Cardiac fibroblast (primary cell): ENCODE measurements at places on chromosomes 6 and 20.

DNA sequence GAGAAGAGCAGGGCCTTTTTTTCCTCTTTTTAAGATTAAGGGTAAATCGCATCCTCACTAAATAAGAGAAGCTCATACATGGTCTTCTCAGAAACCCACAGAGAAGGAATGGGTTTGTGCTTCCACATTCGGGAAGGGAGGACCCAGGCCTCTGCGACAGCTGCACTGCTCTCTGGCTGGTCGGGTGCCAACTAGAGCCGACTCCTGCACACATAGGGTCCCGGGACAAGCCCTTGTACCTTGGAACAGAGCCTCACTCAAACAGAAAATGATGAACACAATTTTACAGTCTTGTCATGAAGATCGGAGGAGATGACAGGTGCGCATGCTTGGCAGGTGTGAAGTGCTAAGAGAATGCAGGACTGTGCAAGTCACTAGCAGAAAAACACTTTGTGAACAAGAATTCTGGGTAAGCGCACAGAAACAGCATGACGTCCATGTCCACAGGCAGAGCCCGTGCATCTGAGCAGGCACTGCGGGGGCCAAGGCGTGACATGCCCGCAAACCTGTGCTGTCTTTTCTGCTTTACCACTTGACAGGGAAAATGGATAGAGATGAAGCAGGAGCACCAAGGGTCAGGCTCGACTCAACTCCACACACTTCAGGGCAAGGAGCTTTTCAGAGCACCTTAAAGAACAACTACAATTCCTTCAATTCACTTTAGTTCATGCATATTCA, 101.0 kb upstream of the MPC1 start:
- no peak for DNase-seq

- peak; percentile 94 for DNase-seq
These were observed 144.6 kb upstream of the AGPAT4 start for GRCh38 chr6:161418463-161418945.

- DNase-seq = no peak
These were observed 131.3 kb downstream of the MTFR2 start for GRCh38 chr6:136118787-136119186.

DNA sequence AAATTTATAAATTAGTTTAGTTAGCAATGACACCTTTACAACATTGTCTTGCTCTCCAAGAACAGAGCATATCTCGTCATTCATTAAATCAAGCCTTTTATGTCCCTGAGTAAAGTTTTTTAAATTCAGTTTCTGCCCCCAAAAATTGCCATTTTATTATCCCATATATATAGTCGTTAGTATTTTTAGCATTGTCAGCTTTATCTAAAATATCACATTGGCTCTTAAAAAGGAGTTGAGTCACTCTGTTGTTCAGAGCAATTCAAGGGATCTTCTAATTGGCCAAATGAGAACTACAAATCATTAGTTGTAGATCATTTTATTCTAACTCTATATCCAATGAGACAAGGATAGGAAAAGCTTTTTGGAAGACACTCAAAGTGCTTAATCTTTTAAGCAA, 127.1 kb downstream of the COL9A1 start:
- no peak for DNase-seq

- no peak for DNase-seq
These were observed 34.5 kb downstream of the MOCS1 start for GRCh38 chr6:39899554-39900295.

DNA sequence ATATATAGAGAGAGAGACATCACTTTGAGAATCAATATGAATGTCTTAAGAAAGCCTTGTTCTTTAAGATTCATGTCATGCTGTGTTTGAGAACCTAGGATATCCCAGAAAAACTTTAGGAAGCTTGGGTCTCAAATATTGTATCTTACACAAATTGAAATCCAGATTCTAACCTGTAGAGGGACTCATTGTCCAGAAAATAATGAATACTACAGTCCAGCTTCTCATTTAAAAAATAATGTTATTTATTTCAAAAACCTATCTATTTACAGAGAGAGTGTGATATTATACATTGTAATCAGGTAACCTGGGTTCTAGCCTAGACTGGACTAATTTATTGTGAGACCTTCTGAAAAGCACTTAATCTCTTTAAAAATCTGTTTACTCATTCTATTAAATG, 4.2 kb downstream of the RFX6 start:
- DNase-seq = peak; percentile 14

DNA sequence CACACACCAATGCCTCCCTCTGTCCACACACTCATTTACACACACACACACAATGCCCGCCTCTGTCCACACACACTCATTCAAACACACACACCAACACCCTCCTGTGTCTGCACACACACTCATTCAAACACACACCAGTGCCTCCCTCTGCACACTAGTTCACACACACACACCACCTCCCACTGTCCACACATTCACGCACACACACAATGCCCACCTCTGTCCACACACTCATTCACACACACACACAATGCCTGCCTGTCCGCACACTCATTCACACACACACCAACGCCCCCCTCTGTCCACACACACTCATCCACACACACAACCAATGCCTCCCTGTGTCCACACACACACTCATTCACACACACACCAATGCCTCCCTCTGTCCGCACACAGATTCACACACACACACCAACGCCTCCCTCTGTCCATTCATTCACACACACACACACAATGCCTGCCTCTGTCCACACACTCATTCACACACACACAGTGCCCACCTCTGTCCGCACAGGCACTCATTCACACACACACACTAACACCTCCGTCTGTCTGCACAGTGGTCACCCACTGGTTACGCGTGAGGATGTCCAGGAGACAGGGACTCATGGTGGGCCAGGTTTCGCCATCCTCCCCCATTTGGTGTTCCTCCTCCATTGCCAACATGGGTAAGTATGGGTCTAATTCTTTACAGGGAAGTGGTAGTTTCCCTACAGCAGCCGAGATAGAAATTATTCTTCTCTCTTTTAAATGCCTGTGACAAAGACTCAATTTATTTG, 62.4 kb upstream of the THBS2 start:
- DNase-seq = no peak

DNA sequence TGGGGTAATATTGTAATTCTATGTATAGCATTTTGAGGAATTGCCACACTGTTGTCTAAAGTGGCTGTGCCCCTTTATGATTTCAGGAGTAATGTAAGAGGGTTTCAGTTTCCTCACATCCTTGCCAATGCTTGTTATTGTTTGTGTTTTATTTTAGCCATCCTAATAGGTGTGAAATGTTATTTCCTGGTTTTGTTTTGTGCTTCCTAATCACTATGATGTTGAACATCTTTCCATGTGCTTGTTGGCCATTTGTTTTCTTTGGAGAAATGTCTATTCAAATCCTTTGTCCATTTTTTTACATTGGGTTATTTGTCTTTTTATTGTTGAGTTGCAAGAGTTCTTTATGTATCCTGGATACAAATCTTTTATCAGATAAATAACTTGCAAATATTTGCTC, 97.3 kb upstream of the MLIP start:
- DNase-seq = no peak

- DNase-seq = no peak
These were observed 7.9 kb downstream of the NUDT3 start for GRCh38 chr6:34384321-34385153.

DNA sequence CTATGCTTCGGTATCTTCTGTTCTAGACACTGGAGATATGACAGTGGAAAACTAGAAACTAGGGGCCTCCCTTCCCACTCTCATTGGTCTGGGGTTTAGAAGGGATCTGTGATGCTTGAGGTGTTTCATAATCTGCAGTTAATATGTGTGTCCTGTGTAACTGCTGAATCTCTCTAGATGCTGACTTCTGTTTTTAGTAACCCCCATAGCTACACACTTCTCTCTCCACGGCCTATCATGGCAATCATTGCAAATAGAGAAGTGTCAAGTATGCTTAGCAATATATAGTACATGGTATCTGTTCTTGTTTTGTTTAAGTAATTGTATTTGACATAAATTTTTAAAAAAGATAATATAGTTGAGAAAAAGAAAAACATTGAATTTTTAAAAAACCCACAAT, 394.6 kb upstream of the MMS22L start:
- no peak for DNase-seq

DNA sequence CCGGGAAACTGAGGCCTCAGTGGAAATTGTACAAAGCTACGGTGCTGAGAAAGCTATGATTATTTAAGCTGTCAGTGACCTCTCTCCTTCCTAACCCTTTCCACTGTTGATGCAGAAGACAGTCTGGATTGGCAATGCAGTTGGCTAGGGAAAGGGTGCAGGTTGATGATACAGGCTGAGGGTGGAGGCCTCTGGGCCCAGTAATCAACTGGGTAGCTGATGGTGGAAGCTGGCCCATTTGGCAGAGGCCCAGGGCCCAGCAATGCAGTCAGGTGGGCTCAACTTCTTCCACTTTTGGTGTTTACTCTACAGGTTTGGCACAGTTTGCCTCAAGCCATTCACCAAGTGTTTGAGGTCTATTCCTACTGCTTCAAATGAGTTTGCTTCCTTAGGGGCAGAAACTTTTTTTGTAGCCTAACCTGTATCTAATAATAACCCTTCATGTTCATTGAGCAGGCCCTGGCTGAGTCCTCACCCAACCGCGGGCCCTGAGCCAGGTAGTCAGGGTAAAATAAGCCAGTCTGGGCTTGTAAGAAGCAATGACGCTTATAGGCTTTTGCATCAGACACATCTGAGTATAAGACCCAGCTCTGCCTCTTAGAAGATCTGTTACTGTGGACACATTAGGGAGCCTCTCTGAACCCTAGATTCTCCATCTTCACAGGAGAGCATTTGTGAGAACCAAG, 12.1 kb downstream of the BCL2L1 start:
- DNase-seq = no peak

DNA sequence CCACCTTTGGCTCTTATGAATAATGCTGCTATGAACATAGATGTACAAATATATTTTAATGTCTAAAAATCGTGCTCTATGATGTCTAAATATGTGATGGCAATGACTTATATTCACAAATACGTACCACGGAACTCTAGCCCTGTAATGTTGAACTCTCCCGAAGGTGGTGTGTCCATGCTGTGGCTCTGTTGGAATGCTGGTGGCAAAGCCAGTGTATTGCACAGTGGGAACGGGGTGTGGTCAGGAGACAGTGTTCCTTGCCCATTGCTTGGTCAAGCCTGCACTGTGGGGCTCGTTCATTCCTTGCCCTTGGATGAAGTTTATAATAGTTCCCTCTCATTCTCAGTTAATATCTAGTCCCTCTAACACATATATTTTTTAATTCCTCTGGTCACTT, 109.6 kb downstream of the MTHFD1L start:
- DNase-seq = no peak

GRCh38 chr6:32867022-32867477, 13.1 kb downstream of the PSMB9 start:
- no peak for DNase-seq

DNA sequence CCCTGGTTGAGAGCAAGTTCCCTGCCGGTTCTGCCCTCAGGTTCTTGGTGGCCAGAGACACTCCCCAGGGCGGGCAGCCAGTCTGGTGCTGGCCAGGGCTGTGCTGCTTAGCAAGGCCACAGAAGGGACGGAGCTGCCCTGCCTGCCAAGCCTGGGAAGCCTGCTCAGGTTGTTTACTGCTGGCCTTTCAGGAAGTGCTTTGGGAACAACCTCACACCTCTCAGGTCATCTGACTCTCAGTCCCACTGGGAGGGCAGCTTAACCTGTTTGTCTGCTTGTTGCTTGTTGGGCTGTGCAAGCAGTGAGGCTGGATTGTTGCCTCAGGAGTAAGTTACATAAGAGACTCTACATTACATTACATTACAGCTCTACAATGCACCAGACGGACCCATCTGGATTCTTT, 75.8 kb upstream of the AFDN start:
- no peak for DNase-seq

- peak; percentile 33 for DNase-seq
These were observed 5.3 kb downstream of the SCAF8 start for GRCh38 chr6:154738551-154738961.

DNA sequence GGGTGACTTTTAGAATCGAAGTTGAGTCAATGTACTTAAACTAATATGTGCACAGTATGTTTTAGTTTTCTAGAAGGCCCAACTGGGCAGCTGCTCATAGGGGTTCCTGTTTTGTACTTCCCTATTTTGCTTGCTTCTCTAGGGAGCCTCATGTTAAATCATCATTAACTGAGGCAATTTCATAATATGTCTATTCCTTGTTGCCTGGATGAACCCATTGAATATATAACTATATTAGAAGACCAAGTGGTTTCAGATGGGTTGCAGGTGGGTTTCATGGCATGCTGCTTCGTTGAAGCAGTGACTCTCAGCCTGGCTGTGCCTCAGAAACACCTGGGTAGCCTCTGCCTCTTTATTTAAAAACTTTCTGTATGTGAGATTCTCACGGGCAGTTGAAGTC, 22.2 kb downstream of the CARMIL1 start:
- no peak for DNase-seq

- no peak for DNase-seq
These were observed 29.2 kb upstream of the HTR1B start for GRCh38 chr6:77492530-77492929.

DNA sequence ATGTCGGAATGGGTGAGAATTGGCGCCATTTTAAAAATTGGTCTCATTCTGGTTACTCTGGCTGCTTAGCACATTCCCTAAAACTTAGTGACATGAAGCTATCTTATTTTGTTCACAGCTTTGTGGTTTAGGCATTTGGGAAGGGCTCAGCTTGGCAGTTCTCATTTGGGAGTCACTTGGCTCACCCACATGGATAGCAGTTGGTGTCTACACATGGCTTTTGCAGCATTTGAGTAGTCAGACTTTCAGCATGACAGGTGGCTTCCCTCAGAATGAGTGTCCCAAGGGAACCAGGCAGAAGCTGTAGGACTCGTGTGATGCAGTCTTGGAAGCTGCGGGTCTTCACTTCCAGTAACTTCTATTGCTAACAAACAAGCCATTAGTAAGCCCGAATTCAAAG, 64.6 kb downstream of the UST start:
- no peak for DNase-seq

GRCh38 chr6:160036790-160037206, 67.9 kb downstream of the IGF2R start:
- peak; percentile 94 for DNase-seq

DNA sequence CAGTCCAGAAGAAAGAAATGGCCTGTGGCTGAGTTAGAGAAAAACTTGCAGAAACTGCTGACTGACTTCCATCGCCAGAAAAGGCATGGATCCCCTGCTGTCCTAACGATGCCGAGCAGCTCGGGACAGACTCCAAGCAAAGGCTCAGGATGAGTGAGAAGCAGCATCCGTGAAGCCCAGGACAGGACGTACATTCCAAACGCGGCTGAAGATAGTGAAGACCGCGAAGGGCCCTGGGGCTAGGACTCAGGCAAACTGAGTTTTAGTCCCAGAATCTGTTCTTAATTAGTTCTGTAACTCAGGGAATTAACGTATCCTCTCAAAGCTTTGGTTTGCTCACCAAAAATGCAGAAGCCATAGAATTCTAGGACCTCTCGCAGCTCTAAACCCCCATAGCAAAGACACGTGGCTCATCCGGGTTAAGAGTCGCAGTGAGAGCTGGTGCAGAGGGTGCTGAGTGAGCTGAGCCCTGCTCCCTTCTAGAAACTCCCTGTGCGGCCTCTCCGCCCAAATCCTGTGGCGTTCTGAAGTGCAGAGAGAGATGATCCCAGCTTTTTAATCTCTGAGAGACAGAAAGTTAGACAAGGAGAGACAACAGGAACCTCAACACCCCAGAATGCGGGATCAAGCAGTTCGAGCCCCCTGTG, 132.9 kb upstream of the THBS2 start:
- peak; percentile 31 for DNase-seq
